ENCODE measurements at places on chromosomes 5 and 9.

- DNase-seq: no peak
Measured at GRCh38 chr9:114107286-114108001, 8.4 kb upstream of the KIF12 start.

GRCh38 chr5:178455480-178455835, 134.7 kb downstream of the COL23A1 start:
- DNase-seq: no peak

- DNase-seq: no peak
Measured at GRCh38 chr5:135877570-135878155, 18.0 kb downstream of the IL9 start.

GRCh38 chr9:34809504-34810186, 99.7 kb upstream of the CCL21 start:
- no peak for DNase-seq

GRCh38 chr5:123099514-123100151, 10.6 kb downstream of the PRDM6 start:
- DNase-seq: no peak

DNA sequence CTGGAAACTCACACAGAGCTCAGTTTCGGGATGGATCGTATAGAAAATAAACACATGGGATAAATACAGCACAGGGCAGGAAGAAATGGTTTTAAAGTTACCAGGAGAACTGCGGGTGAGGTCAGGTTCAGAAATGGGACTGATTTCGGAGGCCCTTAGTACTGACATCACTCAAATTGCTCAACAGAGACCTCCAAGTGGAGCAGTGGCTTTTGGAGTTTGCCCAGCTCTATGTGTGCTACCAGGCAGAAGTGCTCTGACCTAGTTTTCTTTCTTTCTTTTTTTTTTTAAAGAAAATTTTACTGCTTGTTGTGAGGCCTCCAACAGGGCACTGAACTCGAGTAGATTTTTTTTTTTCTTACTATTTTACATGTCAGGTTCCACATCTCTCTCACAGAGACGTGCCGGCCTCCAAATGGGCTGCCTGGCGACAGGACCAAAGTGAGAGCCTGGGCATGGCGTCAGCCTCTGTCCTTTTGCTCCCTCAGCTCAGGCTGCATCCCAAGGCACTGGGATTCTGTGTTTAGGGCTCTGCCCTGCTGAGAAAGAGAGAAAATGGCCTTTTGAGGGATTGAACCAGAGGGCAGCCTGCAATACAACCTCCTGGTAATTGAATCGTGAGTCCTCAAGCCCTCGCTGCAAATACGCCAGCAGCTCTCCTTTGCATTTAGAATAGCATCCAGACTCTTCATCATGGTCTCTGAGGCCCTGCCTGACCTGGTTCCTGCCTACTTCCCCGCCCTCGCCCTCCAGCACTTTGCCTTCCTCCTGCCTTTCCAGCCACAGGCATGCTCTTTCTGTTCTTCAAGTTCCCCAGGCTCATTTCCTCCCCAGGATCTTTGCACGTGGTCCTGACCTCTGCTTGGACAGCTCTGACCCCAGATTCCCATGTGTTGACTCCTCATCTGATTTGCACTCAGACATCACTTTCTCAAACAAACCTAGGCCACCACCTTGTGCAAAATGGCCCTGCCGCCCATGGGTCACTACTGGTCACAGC, 173.5 kb downstream of the FGF1 start:
- no peak for DNase-seq

DNA sequence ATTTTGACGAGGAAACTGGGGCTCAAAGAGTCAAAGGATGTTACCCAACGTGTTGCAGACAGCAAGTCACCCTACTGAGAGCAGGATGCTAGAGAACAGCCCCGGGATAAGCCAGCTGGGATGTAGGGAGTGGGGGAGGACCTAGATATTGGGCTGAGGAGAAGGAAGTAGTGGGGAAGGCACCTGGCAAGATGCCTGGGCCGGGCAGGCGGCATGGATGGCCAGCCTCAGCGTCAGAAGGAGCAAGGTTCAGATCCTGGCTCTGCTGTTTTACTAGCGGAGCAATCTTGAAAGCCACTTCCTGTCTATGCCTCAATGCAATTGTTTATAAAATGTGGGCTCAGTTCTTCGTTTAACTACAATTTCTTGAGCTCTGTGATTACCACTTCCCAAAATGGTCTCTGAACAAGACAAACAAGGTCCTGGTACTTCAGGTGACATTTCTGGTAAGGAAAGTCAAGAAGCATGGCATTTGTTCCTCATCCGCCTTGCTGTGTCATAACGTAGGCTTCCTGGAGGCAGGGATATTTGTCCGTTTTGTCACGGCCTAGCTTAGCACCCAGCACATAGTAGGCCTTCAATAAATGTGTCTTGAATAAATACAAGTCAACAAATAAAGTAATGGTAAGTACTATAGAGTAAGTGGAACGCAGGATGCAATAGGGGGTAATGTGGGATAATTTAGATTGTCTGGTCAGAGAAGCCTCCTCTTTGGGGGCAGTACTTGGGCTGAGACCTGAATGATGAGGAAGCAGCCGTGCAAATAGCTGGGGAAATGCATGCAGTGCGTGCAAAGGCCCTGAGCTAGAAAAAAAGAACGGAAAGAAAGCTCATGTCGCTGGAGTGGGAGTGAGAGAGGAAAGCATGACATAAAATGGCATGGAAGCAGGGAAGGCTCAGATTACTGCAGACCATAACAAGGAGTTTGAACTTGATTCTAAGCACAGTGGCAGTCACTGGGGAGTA, 70.5 kb downstream of the SMIM23 start:
- DNase-seq: no peak

GRCh38 chr5:9601055-9601739, 29.0 kb downstream of the TAS2R1 start:
- DNase-seq: no peak

- no peak for DNase-seq
Measured at GRCh38 chr9:34337403-34337802, 8.0 kb downstream of the NUDT2 start.

DNA sequence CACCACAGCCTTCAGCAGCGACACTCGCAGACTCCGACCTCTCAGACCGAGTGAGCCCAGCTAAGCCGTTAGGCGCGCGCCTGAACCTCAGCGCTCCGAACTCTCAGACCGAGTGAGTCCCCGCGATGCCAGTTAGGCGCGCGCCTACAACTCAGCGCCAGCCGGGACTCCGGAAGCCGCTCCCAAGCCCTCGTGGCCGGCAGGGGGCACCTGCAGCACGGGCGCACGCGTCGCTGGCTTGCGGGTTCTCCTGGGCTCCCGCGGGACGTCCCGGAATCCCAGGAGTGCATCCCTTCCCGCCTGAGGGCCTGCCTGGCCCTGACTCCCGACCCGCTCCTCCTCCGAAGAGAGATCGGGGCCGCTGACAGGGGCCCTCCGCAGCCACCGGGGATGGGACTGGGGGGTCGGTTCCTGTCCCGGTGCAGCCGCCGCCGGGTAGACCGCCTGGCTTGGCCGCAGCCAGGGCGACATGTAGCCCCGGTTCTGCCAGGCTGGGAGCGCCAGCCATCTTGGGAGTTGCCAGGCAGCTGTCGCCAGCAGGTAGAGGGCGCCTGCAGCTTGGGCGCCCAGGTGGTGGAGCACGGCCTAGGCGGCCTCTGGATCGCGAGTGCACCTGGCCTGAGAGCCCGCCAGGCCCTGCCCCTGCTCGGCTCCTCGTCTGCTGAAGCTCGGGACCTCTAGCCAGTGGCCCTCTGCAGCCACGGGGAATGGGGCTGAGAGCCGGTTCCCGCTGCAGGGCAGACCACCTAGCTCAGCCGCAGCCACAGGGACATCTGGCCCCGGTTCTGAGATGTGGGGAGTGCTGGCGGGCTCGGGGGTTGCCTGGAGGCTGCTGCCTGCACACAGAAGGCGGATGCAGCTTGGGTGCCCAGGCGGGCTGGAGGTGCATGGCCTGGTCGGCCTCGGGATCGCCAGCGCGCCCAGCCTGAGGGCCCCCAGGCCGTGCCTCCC, at the start of gene ANKRD18A:
Gene ANKRD18A (minus strand): TSS at position 114 of the 951 bp plus-strand sequence. CDS start 311 bp downstream, outside the sequence.
- no peak for DNase-seq

DNA sequence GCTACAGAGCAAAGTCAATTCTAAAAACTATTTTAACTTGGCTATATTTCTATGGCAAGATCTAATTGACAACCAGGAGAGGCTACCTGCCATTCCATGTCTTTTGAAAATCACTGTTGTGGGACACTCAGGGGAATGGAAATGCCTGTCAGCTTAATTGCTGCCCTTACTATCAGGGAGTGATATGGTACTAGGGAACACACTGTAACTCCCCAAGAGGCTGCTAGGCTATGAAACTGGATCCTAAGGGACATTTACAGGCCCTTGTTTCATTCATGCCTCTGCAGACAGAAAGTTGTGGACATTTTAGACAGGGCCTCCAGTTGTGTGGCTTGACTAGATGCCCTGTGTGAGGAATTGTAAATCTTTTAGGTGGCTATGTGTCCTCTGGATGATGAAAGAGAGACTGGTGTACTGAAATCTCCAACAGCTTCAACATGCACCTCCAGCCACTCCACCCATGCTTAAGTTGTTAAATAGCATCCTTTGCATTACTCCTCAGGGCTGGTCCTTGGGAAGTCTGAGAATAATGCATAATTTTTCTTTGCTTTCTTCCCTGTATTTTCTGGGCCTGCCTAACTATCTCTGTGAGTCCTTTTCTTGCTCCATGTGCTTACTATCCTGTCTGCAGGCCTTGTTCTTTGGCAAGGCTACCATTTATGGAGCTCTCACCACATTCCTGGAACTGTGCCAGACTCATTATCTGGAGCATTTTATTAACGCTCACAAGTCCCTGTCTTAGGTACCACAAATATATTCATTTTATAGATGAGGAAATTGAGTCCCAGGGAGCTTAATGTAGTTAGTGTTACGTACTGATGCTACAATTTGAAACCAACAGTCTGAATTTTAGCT, 3.2 kb downstream of the MROH2B start:
- no peak for DNase-seq

GRCh38 chr5:17989567-17990563, 355.6 kb downstream of the TAF11L14 start:
- no peak for DNase-seq

GRCh38 chr9:9881692-9882091, 731.1 kb downstream of the PTPRD start:
- DNase-seq: no peak

GRCh38 chr9:8428389-8428788, 628.8 kb upstream of the DMAC1 start:
- DNase-seq: no peak

GRCh38 chr9:124312290-124313265, 54.8 kb downstream of the NEK6 start:
- DNase-seq: no peak

DNA sequence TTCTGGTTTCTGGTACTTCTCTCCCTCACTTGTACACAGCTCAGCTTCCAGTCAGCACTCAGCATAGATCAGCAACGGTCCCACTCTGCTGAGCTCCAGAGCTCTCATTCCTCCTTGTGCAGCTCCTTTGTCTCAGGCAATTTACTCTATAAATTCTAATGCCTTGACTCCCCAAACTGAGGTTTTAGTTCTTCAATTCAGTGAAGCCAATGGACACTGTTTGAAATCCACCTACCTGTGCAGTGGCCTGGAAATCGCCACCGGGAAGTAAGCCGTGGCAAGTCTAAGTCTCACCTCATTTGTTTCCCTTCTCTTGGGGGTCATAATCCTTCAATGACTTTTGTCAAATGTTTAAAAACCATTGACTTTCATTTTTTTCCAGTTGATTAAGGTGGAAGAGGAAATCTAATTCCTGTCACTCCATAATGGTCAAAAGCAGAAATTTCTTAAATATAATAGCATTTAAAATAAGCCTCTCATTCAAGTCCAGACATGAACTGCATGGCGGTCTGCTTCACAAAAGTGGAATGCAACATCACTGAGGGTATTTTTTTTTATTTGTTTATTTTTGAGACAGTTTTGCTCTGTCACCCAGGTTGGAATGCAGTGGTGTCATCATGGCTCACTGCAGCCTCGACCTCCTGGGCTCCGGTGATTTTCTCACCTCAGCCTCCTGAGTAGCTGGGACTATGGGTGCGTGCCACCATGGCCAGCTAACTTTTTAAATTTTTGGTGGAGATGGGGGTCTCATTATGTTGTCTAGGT, 79.6 kb downstream of the C7 start:
- DNase-seq: no peak

- no peak for DNase-seq
Measured at GRCh38 chr5:91048073-91048472, 335.0 kb downstream of the ARRDC3 start.

- no peak for DNase-seq
Measured at GRCh38 chr5:173056783-173057061, 570 bp downstream of the CREBRF start.

GRCh38 chr5:172904643-172905345, 54.4 kb upstream of the RPL26L1 start:
- no peak for DNase-seq

DNA sequence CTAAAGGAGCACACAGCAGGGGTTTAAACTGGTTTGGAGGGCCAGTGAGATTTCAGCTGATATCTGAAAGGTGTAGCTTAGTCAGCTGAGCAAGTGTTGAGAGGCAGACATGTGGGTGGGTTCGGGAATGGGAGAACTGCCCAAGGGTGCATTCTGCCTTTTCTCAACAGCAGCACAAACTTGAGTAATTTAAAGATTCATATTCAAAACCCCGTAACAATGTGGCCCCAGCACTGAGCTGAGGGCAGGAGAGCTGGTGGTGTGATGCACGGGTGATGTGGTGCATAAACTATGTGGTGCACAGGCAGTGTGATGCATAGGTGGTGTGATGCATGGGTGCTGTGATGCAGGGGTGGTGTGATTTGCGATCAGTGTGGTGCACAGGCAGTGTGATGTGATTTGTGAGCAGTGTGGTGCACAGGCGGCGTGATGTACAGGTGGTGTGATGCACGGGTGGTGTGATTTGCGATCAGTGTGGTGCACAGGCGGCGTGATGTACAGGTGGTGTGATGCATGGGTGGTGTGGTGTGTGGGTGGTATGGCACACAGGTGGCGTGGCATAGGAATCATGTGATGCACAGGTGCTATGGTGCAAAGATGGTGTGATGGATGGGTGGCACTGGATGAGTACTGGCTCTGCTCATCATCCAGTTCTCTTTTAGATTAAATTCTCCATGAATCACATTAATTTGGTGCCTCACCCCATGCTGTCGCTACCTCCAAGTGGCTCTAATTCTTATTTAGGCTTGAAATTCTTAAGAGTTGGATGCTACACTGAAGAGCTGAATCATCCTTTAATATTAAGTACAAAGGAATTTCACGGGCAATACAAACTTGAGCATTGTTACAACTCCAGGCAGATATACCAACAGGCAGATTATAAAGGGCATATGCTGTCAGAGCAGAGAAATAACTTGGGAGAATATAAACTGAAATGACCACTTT, 53.6 kb downstream of the DAP start:
- DNase-seq: no peak

DNA sequence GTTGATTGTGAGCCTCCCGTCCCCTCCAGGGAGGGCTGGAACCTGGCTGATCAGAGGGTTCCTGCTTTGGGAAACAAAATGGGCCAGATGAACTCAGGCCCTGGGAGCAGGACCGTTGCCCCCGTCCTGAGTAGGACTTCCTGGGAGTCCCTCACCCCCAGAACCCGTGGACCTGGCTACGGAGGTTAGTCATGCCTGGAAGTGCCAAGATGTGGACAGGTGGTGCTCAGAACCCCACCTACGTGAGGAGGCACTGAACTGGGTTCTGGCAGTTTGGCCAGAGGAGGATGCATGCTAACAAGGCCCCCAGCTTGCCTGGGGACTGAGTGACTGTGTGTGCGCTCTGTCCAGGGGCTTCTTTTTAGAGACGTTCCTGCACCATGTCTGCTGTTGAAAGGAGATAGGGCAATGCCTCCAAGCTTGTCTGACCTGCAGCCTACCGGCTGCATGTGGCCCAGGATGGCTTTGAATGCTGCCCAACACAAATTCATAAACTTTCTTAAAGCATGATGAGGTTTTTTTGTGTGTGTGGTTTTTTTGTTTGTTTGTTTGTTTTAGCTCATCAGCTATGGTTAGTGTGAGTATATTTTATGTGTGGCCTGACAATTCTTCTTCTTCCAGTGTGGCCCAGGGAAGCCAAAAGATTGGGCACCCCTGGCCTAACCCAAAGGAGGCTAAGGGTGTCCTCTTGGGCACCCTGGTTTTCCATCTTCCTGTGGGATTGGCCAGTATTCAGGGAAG, 1.8 kb upstream of the DAB2IP start:
- DNase-seq: no peak
